ENCODE measurements at places on chromosomes 4 and X.

DNA sequence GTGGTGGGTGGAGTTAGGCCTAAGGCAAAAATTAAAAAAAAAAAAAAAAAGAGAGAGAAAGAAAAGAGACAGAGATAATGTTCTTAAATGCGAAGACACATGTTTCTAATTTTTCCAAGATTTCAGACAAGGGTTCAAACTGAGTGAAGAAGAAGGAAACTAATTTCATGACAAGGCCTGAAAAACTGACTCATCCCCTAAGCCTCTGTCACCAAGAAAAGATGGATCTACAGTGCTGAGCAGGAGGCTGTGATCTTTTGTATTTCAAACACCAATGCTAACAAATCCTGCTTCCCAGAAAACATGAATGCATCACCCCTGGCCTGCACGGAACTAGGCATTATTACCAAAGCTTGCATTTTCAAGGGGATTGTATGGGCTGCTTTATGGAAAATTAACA, 75.3 kb downstream of the PPARGC1A start:
- peak; percentile 40 for DNase-seq

DNA sequence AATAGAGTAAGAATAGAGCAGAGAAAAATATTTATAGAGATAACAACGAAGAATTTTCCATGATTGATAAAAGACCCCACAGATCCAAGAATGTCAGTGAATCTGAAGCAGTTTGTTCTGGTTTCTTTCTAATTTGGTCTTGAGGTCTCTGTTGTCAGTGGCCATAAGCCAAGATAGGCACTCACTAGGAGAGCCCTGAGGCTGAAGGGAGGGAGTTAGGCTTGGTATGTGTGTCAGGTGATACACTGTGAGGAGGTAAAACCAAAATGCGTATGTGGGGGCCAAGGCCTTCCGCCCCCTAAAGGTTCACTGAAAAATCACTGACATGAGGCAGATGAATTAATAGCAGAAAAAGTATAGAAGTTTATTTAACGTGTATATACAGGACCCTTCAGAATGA, 382.3 kb upstream of the HTR2C start:
- no peak for DNase-seq

- DNase-seq, result no peak
These were observed 270.1 kb downstream of the PTTG2 start for GRCh38 chr4:38230121-38230801.

- no peak for DNase-seq
These were observed 32.3 kb downstream of the STPG2 start for GRCh38 chr4:98110929-98111328.

GRCh38 chr4:106583567-106583966, 215.0 kb upstream of the GIMD1 start:
- DNase-seq, result peak; percentile 98

DNA sequence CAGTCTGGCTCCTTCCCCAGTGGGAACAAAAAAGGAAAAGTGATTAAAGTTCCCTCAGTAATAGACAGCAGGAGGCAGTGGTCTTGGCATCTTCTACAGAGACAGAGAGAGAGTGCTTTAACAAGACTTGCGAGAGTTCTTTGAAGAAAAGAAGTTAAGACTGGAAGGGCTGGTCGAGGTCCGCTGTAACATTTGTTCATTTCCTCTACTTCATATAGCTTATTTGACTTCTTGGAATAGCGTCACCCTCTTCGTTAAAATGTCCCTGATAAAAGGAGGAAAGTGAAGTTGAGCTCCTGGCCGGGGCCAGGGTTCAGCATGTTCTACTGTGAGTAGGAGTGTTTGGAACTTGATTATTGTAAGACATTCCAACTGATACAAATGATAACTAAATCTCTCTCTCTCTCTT, 179.8 kb downstream of the SLIT2 start:
- no peak for DNase-seq

- DNase-seq, result peak; percentile 43
These were observed 242.5 kb upstream of the PUDP start for GRCh38 chrX:7390441-7390840.

DNA sequence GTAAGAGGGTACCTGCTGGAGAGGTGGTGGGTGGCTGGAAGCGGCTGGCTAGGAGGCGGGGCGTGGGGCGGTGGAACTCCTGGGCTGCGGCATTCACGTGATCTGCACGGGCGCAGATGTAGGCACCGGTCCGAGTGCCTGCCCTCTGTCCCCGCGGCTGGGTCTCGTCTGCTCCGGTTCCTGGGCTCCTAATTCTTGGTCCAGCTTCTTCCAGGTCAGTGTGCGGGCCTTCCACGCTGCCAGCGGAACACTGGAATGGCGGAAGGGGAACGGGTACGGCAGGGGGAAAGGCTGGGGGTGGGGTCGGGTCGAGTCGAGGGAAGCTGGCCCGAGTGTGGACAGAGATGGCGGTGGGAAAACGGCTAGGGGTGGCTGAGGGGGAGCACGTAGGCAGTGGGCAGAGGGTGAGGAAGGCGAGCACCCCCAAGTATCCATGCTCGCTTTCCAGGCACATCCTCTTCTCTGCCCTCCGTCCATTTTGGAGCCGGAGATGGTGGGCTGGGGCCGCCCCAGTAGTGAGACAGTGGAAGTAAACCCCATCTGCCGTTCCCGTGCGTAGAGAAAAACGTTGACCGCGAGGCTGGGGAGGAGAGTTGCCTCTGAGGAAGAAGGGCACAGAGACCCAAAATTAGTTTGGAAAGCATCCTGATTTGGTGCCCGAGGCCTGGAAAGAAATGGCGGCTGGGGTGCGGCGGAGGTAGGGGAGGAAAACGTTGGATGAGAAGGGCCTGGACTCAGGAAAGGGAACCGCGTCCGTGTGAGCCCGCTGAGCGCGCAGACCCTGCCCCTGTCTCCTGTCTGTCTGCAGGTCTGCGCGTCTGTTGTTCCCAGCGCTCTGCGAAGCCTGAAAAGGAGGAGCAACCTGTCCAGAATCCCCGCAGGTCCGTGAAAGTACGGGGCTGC, at the start of gene TCEAL4:
Gene TCEAL4, plus strand, starts transcription at position 105 of the 903 bp plus-strand sequence. CDS start 1,161 bp downstream, outside the sequence.
- DNase-seq, result peak; percentile 12

- no peak for DNase-seq
These were observed 73.0 kb downstream of the DHRSX start for GRCh38 chrX:2427737-2428136.

DNA sequence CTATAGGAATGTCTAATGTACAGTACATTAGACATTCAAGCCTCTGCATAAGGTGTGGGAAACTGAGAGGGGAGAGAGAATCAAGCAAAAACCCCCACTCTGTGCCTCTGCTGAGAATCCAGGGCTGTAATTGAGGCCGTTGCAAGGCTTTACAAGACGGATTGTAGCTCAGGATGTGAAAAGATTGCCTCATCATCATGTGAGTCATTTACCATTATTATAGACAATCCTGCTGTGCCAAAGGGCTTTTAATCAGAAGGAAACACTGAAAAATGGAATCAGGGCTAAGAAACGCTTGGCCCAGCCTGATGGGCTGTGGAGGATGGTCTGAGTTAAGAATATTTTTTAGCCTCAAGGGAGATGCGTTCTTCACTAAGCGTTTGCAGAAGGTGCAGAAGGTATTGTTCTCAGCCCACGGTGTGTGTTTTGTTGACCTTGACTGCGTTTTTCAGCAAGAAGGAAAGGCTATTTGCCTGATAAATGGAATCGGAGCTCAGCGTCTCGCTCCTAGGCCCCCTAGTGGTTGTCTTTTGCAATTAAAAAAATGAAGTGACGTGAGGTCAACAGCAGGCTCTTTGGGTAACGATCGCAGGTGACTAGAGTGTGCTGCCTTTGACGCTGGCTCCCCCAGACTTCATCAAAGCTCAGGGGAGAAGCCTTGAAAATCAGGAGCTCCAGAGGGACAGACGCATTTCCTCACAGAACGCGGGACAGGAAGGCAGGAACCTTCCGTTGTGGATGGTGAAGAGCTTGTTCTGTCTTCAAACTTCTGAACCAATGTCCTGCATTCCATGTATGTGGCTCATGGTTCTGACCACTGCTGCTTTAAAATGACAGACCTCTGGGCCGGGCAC, 18.1 kb upstream of the CHRNA9 start:
- peak; percentile 94 for DNase-seq

DNA sequence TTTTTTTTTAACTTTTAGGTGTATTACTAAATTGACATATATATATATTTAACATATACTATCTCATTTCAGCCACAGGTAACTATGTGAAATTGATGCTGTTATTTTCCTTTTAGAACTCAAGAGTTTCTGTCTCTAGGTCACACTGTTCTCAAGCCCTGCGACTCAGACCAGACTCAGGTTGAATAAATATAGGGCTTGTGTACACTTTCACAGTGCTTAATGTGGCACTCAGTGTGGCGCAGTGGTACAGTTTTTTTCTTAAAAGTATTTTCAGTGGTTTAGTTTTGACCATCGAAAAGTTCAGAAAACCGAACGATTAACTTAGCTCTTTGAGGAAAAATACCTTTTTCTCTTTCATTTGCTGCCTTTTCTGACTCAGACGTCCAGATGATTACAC, 24.7 kb downstream of the PACRGL start:
- DNase-seq, result no peak

DNA sequence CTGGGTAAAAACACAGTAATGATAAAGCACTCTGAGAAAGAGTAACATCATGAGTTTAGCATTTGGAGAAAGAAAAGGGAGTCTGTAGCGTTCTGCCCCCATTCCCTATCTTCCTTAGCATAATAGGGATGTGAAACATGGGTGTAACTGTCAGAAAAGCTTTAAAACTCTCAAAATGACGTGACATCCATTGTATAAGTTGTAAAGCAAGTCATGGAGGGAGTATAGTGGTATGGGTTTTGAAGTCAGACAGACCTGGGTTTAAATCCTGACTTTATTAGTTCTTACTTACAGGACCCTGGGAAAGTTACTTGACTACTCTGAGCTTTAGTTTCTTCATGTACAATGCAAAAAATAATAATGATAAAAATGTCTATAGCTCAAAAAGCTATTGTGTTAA, 17.1 kb downstream of the FBXO8 start:
- DNase-seq, result no peak

DNA sequence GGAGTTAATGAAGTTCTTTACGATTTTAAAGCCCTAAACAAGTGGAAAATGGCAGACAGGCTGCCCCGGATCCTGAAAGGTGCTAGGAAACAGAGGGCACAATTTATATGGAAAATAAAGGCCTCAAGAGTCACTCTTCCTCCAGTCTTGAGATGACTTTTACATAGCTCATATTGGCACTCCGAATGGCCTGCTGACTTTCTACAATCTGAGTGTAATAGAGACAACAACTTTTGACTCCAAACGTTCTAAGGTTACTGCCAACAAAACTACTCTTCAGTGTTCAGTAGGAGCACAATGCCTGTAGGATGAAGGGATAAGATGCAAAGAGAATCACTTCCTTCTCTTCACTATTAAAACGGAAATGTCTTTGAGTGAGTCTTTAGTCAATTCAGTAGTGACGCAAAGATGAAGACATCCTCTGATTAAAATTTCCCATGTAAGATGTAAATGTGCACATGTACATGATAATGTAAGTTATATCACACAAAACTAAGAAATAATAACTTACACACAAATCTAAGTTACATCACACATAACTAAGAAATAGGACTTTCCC, 40.5 kb downstream of the VEGFC start:
- DNase-seq, result no peak

DNA sequence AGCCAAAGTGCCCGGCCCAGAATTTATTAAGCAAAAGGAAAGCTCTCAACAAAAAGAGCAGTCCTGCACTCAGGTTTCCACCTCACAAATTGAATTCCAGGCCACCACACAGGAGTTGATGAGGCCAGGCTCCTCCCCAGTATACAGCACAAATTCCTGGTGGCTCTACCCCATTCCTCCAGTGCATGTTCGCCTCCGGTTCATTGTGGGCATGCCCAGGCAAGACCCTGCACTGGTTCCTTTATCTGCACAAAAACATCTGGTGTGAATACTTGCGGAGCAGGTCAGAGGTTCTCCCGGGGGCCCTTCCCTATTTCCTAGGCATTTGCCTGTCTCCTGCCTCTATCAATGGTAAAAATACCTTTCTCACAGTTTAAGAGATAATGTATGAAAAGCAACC, 195.2 kb upstream of the ANXA10 start:
- DNase-seq, result peak; percentile 62

- peak; percentile 28 for DNase-seq
These were observed 8.6 kb downstream of the OPHN1 start for GRCh38 chrX:68424719-68425118.

- peak; percentile 98 for DNase-seq
These were observed 23.2 kb upstream of the AASDH start for GRCh38 chr4:56410247-56411062.

DNA sequence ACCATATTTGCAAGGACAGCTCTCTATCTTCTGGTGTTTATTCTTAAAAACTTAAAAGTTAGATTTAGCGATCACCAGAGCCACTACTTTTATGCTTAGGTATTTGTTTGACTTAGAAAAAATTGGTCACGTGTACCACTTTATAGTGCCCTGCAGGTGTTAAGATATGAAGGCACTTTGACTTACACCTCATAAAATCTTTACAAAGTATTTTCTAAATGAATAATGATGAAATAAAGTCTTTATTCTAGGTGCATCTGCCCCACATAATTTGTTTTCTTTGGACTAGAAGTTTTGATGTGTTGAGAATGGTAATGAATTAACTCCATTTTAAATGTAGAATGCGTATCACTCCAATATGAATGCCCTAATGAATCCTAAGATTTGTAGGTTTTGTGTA, 2.9 kb downstream of the FMR1 start:
- DNase-seq, result no peak

- DNase-seq, result no peak
These were observed 43.1 kb upstream of the MXD4 start for GRCh38 chr4:2304877-2305561.

GRCh38 chr4:78424461-78424860, 127.1 kb upstream of the ANXA3 start:
- no peak for DNase-seq

GRCh38 chr4:68076194-68076593, 53.5 kb downstream of the TMPRSS11F start:
- DNase-seq, result no peak

DNA sequence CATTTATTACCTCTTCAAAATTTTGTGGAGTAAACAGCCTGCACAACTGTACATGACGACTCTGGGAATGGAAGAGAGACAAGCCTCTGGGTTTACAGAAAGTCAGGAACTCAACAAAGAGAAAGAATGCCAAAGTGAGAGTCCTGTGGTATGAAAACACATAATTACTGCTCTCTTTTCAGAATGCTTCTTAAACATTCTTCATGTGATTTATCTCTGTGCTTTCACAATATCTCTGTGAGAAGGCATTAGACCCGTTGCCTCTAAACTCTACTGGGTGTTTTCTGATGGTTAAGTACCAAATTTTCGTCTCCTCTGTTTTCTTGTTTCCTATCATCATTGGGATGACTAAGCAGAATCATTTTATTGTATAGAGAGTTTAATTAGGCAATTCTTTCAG, 966.6 kb upstream of the SLIT2 start:
- peak; percentile 57 for DNase-seq

GRCh38 chrX:120485315-120485637, 16.2 kb upstream of the LAMP2 start:
- no peak for DNase-seq

GRCh38 chrX:150489359-150490015, 78.9 kb upstream of the MTM1 start:
- DNase-seq, result no peak

Data from AG10803 (cell line).